ACHN (cell line): ENCODE measurements at places on chromosomes 7 and 10.
A peak's percentile ranks its signal among the peaks of the same experiment; 100 is the strongest.

DNA sequence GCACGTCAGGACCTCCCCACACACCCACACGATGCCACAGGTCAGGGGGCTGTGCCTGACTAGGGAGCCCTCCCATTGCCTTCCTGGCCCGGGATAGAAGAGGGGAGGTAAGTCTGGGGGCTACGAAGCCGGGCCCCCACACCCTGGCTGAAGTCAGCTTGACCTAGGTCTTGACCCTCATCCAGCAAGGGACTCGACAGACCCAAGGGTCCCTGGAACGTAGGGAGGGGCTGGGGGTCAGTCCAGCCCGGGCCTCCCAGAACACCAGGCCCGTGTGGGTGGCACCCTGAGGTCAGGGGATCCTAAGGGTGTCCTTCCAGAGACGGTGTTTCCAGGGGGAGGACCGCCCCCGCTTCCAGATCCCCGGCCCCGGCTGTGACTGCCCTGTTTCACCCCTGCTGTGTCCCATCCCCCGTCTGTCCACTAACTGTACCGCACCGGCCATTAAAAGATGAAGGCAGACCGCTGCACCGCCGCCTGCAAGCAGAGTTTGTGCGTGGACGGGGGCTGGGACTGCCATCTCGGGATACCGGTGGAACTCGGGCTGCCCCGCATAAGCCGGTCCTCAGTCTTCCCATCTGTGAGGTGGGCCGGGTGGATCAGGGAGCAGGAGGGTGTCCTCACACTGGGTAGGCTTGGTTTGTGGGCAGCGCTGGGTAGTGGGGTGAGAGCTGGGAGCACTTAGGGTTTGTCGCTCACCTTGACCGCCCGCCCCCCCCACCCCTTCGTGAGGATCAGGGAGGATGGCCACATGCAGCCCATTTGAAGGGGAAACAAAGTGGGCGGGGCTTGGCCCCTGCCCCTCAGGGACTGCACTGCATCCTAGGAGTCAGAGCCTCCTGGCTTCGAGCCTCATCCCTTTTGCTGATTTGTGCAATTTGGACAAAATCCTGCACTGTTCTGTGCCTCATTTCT, 21.1 kb downstream of the SLC29A4 start:
- no peak for DNase-seq

DNA sequence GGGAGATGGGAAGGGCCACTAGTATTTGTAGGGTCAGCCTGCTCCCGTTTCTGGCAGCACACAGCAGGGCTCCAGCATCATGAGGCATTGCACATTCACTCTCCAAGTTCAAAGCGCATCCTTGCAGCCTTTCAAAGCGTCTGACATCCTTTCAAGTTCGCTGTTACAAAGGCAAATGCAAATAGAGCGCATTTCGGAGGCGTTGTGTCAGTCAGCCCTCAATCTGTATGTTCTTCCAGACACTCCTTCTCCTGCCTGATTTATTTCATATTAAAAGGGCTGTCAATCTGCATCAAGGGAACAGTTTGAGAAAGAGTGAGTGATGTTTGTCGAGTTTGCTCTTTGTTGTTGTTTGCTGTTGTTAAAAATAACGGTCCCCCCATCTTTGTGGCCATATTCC, 188.5 kb downstream of the SNX10 start:
- no peak for DNase-seq

DNA sequence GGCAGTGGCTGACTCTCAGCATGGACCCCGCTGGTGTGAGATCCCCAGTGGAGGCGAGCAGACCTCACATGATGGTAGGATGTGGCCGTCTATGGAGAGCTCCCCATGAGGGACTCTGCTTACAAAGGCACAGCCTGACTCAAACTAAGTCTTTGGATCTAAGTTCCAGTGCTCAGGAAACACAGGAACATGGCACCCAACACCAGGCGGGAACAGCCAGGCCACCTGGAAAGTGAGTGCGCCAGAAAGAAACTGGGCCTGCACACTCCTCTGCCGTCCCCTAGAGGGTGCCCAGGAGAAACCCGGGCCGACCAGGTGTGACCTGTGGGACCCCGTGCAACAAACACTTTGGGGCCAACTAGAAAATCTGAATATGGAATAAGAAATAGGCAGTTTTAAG, 10.0 kb downstream of the PITRM1 start:
- no peak for DNase-seq

GRCh38 chr10:49058463-49059255, 56.7 kb downstream of the VSTM4 start:
- DNase-seq, result no peak

DNA sequence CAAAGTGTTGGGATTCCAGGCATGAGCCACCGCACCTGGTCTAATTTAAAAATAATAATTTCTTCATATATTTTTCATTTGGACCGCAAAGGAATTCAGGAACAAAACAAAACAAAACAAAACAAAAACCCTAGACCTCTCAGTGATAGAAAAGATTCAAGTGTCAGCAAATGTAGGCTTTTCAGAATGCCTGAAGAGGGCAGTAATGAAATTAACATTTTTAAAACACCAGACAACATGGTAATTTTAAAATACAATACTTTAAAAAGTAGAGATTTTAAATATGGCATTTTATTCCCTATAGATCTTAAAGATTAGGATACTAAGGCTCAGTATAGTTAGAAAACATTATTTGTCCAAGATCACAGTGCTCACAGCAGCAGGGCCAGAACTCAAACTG, 36.6 kb downstream of the DNMBP start:
- no peak for DNase-seq

- DNase-seq, result peak; percentile 84
These were observed 20.2 kb upstream of the BAIAP2L1 start for GRCh38 chr7:98420966-98421612.

GRCh38 chr10:1419796-1420610, 317.3 kb downstream of the ADARB2 start:
- DNase-seq, result no peak

- DNase-seq, result no peak
These were observed 59.9 kb downstream of the SLC29A4 start for GRCh38 chr7:5342631-5343030.

- DNase-seq, result peak; percentile 40
These were observed 126.5 kb upstream of the JCAD start for GRCh38 chr10:30185916-30186315.

- DNase-seq, result no peak
These were observed 666 bp downstream of the SMKR1 start for GRCh38 chr7:129502708-129503685.

DNA sequence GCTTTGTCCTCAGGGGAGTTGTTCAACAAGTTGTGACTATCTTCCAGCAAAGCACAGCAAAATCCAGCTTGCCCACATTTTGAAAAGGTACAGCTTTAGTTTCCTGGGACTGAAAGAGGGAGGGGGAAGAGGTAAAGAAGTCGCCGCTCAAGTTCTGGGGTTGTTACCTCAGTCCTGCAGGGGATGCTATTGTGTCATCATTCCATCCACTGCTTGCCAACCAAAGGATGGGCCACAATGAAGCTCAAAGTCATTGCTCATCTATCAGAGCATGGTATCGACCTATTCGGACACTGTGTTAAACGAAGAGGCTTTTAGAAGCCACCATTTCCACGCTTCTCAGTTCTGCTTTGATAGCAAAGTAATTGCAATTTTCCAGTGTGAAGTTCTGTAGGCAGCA, 34.3 kb downstream of the NPY start:
- DNase-seq, result peak; percentile 71

- peak; percentile 18 for DNase-seq
These were observed 1.2 kb downstream of the PIP4K2A start for GRCh38 chr10:22712956-22713852.

- no peak for DNase-seq
These were observed 69.4 kb downstream of the LRRC17 start for GRCh38 chr7:102982235-102982634.

DNA sequence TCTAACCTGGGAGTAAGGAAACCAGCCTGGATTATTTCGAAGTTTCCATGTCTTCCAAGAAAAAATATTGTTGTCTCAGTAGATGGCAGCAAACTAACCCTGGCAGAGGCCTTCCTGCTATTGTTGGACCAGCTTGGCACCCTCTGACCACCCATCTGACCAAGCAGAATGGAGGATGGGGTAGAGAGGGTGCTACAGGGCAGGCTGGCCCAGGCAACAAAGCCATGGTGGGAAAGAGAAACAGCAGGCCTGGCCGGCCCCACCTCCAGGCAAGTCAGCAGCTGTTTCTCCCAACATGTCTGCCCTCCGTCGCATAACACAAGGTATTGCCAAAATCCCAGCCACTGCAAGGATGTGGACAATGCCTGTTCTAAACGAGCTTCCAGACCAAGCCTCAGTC, 95.0 kb downstream of the FAM53B start:
- DNase-seq, result no peak

DNA sequence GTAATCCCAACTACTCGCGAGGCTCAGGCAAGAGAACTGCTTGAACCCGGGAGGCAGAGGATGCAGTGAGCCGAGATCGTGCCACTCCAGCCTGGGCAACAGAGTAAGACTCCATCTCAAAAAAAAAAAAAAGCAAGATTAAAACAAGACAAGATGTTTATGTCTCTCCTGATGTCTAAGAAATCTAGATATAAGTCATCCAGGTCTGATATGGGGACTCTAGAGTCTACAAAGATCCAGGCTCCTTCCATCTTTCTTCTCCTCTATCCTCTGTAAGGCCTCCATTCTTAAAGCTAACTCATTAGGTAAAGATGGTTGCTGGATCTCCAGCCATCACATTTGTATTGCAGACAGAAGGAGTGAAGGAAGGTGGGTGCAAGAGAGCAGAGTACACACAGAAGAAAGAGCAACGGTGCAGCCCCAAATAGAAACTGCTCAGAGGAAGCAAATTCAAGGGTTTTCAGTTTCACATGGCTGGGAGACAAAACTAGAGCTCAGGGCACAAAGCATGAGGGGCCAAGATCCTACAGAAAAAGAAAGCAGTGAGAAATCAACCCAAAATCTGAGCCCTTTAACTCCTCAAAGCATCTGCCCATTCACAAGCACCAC, 57.6 kb downstream of the USP6NL start:
- no peak for DNase-seq

- DNase-seq, result peak; percentile 74
These were observed 44.7 kb downstream of the KLF6 start for GRCh38 chr10:3740157-3740871.

GRCh38 chr10:30637881-30638467, 8.4 kb upstream of the LYZL2 start:
- DNase-seq, result peak; percentile 75
